ENCODE measurements at places on chromosomes 5 and 9.

DNA sequence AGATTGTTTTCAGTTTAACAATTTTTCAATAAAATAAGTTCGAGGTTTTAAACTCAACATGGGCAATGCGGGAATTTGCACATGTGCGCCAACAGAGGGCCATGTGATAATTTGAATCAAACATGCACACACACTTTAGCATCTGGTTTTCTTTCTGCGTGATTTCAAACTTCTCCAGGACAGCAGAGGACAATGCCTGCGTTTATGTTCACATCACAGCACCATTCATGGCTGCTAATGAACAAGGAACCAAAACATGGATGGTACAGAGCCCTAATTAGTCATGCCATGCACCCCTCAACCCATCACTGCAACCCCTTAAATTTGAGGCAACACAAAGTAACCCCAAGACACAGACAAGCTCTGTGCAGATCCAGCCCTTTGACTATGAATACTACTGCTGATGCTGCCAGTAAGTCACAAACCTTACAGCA lies 2.8 kb downstream of the SHC3 start:
- no peak for DNase-seq

- no peak for DNase-seq
Measured at GRCh38 chr5:1399737-1400136, 45.5 kb downstream of the SLC6A3 start.

GRCh38 chr5:99817796-99818195 lies 717.4 kb upstream of the FAM174A start:
- DNase-seq, result no peak

- DNase-seq, result no peak
Measured at GRCh38 chr5:8752595-8752994, 793.3 kb downstream of the SEMA5A start.

- no peak for DNase-seq
Measured at GRCh38 chr9:91966503-91966902, 16.5 kb upstream of the ROR2 start.

GRCh38 chr5:73201547-73202513 lies 28.8 kb downstream of the TMEM174 start:
- DNase-seq, result peak; percentile 45

- DNase-seq, result no peak
Measured at GRCh38 chr5:14810928-14811572, 60.5 kb downstream of the ANKH start.

- DNase-seq, result no peak
Measured at GRCh38 chr5:139734539-139734916, 61.1 kb upstream of the PSD2 start.

DNA sequence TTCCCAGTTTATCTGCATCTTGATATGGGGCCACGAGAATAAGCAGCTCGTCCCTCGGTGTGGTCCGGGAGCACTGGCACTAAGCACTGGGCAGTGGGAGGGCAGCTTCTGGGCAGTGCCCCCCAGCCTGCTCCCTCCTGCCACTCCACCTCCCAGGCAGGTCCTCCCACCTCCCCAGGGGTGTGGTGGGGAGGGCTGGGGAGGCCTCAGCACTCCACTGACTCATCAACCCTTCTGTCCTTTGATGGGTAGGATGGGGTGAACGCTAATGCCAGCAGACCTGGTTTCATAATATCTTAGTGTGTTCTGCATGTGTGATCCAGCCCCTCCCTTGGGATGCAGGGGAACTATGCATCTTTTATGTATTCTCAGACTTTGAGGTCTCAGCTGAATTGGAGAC lies 62.2 kb upstream of the GNE start:
- no peak for DNase-seq

- DNase-seq, result no peak
Measured at GRCh38 chr5:42547141-42547540, 123.9 kb downstream of the GHR start.

Data from activated T-helper 1 cell treated with anti-CD3 and anti-CD28 coated beads, Interleukin-2, amount 50 U/mL, for 16 hours (primary cell).